Forelimb muscle (tissue), 1 donor: ENCODE measurements at places on chromosomes 6 and 20. TPM values are rescaled to one million over a fixed set of nuclear protein-coding genes. Genes with fewer than 3 reads are reported as not detected.

DNA sequence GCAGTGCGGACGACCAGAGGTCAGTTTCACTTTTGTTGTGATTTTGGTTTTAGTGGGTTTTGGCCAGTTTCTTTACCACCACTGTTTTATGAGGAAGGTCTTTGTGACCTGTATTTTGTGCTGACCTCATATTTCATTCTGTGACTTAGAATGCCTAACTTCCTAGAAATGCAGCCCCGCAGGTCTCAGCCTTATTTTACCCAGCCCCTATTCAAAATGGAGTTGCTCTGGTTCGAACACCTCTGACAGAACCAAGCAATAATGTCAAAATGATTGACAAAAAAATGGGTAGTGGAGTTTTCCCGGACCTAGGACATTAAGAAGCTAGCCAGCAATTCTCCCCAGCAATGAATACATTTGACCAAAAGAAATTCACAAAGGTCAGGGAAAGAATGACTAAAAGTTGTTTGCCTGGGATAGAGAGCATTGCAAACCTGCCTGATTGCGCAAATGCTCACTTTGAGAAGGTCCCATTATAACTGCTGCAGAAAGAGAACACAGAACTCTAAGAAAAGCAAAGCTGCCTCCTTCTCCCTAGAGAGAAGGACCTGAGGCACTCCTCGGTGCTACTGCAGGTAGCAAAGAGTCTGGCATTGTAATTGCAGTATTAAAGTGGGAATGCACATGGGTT lies 288.8 kb downstream of the ADGB start:
- DNase-seq: no peak

DNA sequence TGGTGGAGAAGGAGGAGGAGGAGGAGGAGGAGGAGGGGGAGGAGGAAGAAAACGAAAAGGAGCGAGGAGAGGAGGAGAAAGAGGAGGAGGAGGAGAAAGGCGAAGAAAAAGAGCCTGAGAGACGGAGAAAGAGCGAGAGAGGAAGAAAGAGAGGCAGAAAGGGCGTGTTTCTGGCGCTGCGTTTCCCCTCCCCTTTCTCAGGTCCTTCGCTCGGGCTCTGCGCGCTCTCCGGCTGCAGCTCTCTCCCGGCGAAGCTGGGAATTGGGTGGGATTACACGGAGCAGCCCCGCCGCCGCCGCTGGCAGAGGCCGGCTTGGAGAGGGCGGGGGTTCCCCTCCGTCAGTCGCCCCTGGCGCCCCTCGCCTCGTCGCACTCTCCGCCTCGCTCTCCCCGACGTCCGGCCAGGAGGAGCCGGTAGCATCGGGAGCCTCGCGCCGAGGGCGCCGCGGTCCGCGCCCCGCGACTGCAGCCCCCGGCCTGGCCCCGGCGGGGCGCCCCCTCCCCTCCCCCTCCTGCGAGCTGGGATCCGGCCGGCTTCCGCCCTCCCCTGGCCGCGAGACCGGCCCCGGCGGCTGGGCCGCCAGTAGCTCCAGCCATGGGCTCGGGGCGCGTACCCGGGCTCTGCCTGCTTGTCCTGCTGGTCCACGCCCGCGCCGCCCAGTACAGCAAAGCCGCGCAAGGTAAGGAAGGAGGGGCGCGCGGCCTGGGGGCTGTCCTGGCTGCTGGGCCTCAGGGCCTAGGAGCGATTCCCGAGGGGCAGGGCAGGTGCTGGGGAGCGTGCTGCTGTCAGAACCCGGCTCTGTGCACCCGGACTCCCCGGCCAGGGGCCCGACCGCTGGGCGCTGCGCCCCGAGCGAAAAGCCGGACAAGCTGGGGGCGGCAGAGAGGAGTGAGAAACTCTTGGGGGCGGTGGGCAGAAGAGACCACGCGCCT lies at the start of gene SCUBE3:
SCUBE3 (plus strand) TSS at position 133 of the 933 bp plus-strand sequence; CDS start at position 596, 463 bp downstream.
- DNase-seq: peak; percentile 19

DNA sequence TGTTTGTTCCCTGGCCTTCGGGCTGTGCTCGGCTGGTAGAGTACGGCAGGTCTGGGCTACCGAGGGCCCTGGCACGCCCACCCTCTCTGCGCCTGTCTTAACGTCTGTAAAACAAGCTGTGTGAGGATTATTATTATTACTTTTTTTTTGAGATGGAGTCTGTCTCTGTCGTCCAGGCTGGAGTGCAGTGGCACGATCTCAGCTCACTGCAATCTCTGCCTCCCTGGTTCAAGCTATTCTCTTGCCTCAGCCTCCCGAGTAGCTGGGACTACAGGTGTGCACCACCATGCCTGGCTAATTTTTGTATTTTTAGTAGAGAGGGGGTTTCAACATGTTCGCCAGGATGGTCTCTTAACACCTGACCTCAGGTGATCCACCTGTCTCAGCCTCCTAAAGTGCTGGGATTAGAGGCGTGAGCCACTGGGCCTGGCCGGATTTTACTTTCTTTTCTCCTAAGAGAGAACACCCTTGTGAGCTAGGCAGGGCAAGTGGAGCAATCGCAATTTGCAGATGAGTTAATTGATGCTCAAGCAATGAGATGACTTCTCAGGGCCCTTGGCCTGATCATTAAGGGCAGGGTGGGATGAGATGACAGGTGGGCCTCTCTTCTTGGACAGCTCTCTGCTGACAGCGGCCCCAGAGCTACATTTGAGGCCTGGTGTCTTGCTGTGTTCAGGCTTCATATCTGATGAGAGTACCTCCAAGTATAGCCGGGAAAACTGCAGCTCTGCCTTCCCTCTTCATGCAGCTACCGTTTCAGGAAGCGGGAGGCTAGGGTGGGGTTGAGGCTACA lies 859 bp upstream of the SMIM29 start:
- no peak for DNase-seq

DNA sequence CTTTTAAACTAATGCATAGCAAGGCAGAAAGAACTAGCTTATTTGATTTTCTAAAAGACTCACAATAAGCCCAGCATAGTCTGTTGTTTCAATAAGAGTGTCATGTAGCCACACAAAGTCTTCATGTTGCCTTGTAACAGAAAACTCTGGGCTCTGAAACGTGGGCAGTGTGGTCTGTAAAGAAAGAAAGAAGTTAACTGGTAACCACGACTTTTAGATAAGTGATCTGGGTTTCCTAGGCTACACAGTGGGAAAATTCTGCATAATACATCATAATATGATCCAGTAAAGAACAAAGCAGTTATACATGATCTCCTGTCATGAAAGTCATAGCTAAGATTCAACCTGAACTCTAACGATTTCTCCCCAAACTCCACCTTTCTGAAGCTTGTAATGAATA lies 13.3 kb downstream of the SNX5 start:
- no peak for DNase-seq

- DNase-seq: no peak
These were observed 18.8 kb upstream of the MAS1L start for GRCh38 chr6:29506446-29507067.

MUC22 gene
- polyA plus RNA-seq: not detected
